ENCODE measurements at places on chromosomes 12 and 14.

DNA sequence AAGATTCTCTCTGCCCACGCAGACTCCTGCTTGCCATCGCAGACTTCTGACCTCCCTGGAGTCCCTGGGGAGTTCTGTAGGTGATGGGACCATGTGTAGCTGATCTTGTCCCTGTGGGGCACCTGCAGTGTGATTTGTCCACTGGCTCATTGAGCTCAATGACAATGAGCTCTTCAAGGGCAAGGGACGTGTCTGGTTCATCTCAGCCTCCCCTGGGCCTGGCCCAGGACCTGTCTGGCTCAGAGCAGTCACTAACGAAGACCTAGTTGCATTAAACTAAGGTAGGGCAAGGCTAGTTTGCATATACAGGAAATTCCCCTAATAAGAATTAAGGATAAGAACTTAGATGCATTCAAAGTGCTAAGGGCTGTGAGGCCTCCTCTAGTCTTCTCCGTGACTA lies 245.5 kb upstream of the NOS1 start:
- DNase-seq: no peak

GRCh38 chr12:97151481-97151880 lies 244.4 kb downstream of the NEDD1 start:
- no peak for DNase-seq

DNA sequence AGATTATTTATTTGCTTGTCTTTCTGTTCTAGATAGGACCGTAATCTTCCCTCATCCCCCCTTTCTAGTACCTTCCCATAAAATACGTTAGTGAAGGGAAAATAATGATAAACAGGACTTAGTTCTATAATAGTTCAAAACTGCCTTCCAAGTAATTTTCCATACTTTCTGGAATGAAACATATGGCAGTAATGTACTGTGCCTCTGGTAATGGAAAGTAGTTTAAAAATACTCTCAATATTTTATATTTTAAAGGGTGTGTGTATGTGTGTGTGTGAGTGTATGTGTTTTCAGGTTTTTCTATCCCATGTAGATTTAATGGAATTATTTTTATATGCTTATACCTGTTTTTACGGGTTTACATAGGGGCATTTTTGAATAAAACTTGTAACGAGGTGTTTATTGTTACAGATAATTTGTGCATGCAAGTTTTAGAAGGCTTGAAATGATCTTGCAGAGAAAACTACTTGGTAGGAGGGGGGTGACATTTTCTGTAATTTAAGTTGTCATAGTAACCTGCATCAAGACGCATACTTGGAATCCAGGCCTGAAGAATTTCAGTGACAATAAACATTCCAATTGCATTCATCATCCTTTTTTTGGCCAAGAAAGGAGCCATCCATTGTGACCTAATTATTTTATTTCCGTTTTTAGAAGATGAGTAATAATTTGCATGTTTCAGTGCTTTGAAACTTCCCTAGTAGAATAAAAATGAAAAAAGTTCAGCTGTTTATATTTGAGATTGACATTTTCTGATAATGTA lies 38.9 kb downstream of the RASSF8 start:
- peak; percentile 63 for DNase-seq

GRCh38 chr12:123761841-123762714 lies at the start of gene DNAH10:
Gene DNAH10 (plus strand): TSS chr12:123762301. CDS start chr12:123762337, 36 bp downstream.
- DNase-seq: no peak

DNA sequence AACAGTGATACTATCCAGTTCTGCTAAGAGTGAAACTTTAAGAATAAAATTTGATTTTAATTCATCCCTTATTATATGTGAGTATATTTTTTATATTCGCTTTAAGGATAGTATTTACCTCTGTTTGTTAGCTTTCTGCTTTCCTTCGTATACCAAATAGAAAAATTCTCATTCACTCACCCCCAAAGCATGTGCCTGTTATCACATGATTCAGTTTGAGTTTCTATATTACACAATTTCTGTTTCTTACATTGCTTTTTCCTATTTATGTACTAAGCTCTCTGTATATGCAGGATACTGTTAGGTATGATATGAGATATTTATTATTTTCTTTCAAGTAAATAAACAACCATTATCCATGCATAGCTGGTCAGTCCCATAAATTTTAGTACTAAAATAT lies 275.2 kb downstream of the FBXL14 start:
- DNase-seq: no peak

DNA sequence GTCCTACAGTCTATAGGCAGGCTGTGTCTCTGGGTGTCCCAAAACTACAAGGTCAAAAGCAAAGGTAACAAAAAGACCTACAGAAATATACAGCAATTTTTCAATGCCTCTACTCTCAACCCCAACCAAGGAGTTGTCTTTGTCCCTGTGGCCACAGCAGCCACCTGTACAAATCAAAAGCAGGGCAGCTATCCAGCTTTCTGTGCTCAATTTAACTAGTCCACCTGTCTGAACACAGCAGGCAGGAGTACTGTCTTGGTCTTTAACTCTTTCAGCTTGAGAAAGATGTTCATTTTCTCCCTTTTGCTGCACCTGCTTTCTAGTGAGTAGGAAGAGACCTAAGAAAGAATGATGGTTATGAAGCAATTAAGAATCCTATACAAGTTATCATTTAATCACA lies 19.7 kb downstream of the GDF11 start:
- no peak for DNase-seq

DNA sequence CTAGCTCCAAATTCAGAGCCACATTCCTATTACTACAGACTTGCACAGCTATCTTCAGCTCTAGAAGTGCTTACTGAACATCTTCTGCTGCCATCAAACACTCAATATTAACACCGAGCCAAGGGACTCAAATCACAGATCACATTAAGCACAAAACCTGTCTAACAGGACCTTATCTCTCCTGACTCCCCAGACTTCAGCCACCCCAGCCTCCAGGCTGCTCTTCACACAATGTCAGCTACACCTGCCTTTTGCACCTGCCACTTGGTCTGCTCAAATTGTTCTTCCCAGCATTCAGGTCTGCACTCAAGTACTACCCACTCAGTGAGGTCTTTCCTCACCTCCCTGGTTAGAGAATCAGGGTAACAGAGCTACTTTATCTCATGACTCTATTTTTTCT lies 57.1 kb downstream of the GALC start:
- DNase-seq: no peak

DNA sequence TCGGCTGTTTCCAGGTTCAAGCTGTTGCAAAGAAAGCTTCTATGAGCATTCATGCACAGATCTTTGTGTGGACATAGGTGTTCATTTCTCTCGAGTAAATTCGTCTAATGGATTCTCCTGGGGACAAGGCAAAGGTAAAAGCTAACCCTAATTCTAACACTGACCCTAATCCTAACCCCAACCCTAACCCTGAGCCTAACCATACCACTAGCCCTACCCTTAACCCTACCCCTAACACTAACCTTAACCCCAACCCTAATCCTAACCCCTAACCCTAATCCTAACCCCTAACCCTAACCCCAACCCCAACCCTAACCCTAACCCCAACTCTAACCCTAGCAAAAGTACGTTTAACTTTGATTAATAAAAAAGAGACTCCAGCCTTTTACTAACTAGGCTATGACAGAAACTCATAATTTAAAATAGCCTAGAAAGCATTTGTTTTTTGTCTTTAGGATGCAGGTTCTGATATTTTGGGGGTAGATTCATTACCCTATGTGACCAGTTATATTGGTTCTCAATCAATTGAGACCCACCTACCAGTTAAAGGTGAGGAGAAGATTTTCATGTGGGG lies 27.6 kb upstream of the RFLNA start:
- DNase-seq: no peak

DNA sequence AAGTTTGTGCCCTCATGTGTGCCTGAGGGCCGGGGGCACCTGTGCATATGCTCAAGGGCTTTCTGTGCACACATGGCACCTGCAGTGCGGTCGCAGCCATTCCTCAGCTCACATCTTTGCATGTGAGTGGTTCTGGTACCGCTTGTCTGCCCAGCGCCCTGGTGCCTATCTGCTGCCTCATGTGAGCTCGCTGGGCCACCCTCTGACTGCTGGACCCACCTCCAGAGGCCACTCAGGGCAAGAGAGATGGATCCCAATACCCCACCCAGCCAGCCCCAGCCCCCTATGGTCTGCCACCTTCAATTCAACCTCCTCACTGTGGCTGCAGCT lies 5.4 kb upstream of the AMN start:
- DNase-seq: no peak

GRCh38 chr12:52644078-52644415 lies 8.0 kb downstream of the KRT2 start:
- DNase-seq: no peak

GRCh38 chr12:88844426-88844825 lies 264.2 kb upstream of the KITLG start:
- DNase-seq: no peak

All from H4 (cell line).